WTC11 (cell line): ENCODE measurements at places on chromosomes 1 and 21. TPM values are rescaled to one million over a fixed set of nuclear protein-coding genes. Genes with fewer than 3 reads are reported as not detected.
A peak's percentile ranks its signal among the peaks of the same experiment; 100 is the strongest.

The FHAD1 gene
- 2.6 to 3.0 TPM (median 2.9 TPM) in 3 replicates for total RNA-seq

DNA sequence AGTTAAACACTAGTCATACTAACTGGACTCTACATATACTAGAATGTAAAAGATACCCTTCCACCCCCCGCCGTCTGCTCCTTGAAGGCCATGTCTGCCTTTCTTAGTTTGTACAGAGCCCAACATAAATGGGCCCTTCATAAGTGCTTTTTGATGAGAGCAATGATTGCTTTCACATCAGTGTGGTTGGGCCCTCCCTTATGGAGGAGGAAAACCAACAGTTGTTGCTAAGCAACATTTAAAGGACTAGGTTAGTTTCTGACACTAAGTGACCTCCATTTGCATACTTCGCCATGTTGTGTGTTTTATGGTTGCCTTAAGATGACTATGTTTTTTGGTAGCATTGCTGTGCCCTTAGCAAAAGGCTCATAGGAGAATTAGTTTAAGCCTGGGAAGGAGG lies 182.0 kb upstream of the SGIP1 start:
- DNase-seq = no peak
- no peak overlapping the region for H3K4me3 ChIP-seq
- no peaks in the 10 kb centered on the region for H3K27me3 ChIP-seq
- H3K4me1 ChIP-seq = peaks cover 89% of the 10 kb centered on the region
- H3K36me3 ChIP-seq = no peaks in the 10 kb centered on the region

The KPNA6 gene
- 91.2 to 104 TPM (median 94.0 TPM) in 3 replicates for total RNA-seq

DNA sequence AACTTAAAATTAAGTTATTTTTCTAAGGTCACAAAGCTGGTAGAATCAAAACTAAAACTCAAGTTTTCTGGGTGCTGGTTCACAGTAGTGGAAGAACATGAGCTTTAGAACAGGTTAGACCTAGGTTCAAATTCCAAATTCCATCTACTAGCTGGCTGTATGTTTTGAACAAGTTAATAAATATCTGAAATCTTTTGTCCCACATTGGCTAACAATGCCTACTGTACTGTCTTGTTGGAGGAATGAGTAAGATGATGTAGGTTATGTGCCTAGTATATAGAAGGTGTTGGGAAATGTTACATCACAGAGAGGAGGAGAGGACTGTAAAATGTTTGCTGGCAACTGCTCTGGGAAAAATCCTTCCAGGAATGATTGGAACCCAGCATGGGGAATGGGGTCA lies 14.0 kb upstream of the CD247 start:
- peak overlapping the region; percentile 6; the same call in 1 of the 2 replicates for H3K27ac ChIP-seq
- no peaks in the 10 kb centered on the region for H3K36me3 ChIP-seq
- H3K4me3 ChIP-seq = no peak overlapping the region
- H3K4me1 ChIP-seq = 0 out of 2 replicates have a peak, but pooled peaks cover 2% of the 10 kb centered on the region
- H3K27me3 ChIP-seq = peaks cover 2% of the 10 kb centered on the region; the same call in 1 of the 2 replicates

GRCh38 chr1:16173447-16174260 lies 17.8 kb upstream of the EPHA2 start:
- H3K36me3 ChIP-seq = no peaks in the 10 kb centered on the region
- H3K4me3 ChIP-seq = no peak overlapping the region
- H3K27ac ChIP-seq = no peak overlapping the region
- H3K4me1 ChIP-seq = peaks cover 16% of the 10 kb centered on the region
- H3K27me3 ChIP-seq = no peaks in the 10 kb centered on the region

DNA sequence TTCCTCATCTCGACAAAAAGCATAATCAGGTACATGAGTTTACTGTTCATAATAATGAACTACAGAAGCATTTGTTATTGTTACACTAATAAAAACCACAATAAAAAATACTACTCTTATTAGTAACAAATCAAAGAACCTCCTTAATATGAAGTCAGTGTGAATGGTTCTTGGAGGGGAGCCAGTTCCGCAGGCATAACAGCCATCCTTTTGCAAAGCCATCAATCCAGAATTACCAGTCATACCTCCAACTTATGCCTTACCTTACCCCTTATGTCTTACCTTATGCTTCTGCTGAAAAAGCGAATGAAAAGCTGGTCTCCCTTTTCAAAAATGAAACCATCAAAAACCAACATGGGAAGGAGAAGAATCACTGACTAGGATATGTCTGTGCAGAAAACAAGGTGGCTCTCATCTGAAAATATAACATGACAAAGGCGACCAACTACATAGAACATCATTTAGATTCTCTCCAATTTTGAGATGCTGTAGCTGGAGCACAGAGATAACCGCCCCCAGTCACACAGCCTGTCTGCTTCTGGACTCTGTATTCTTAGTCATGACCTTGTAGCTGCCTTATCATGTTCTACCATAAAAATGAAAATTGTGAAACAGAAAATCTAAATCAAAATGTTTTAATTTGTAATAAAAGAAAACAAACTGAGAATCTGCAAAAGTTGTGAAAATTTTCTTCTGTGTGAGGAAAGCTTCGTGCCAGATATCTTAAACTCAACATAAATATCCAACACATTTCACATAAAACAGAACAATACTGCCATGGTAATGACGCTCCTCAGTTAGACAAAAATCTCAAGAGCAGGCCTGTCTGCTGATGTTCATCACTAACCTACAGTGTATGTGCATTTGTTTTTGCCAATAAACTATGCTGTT lies 438.2 kb downstream of the SMYD3 start:
- H3K27ac ChIP-seq = no peak overlapping the region
- no peaks in the 10 kb centered on the region for H3K36me3 ChIP-seq
- DNase-seq = no peak
- peaks cover 52% of the 10 kb centered on the region for H3K4me1 ChIP-seq
- peaks cover 72% of the 10 kb centered on the region for H3K27me3 ChIP-seq

DNA sequence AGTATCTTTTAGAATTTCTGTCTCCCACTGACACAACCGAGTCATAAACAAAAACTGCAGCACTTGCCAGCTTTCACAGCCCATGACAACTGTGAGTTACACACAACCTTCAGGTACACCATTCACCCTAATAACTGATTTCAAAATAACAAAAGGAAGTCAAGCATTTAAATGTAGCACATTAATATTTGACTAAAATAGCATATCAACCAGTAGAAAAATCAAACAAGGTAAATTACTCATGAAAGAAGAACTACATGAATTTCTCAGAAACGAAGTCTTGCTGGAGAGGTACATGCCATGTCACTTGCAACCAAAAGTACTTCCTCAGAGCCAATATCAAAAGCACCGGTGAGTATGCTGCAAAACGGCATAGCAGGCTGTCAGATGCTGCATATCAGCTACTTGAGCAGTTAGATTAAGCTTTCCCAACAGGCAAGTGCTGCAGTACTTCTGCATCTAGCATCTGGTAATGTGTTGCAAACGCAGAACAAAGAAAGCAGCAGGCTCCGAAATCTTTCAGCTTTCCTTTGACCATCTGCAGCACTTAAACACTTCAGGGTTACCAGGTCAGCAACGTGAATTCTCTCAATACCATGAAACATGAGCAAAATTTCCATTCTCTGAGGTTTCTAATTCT lies 223.2 kb downstream of the SMYD3 start:
- H3K27me3 ChIP-seq = no peaks in the 10 kb centered on the region
- no peak overlapping the region for H3K4me3 ChIP-seq
- no peak for DNase-seq
- peaks cover 5% of the 10 kb centered on the region; the same call in 1 of the 2 replicates for H3K36me3 ChIP-seq
- 0 out of 2 replicates have a peak overlapping the region, but pooled peaks have one; percentile 26 for H3K27ac ChIP-seq

The MYBPHL gene
- 0.23 to 1.2 TPM (median 0.94 TPM) in 3 replicates for total RNA-seq

GRCh38 chr1:55073187-55073916 lies 34.0 kb downstream of the PCSK9 start:
- H3K27me3 ChIP-seq = no peaks in the 10 kb centered on the region
- no peak overlapping the region for H3K27ac ChIP-seq

- no peak overlapping the region for H3K27ac ChIP-seq
- H3K36me3 ChIP-seq = no peaks in the 10 kb centered on the region
- DNase-seq = peak; percentile 68
- no peaks in the 10 kb centered on the region; the same call in 1 of the 2 replicates for H3K27me3 ChIP-seq
- peaks cover 78% of the 10 kb centered on the region for H3K4me1 ChIP-seq
Observed at GRCh38 chr1:205354259-205355074, 2.3 kb downstream of the KLHDC8A start.

- DNase-seq = no peak
- H3K4me1 ChIP-seq = peaks cover 29% of the 10 kb centered on the region
- H3K36me3 ChIP-seq = peaks cover 7% of the 10 kb centered on the region
- H3K27me3 ChIP-seq = no peaks in the 10 kb centered on the region
- peak overlapping the region; percentile 80 for H3K4me3 ChIP-seq
- peak overlapping the region; percentile 45 for H3K27ac ChIP-seq
Observed at GRCh38 chr1:109089242-109090015, 1.1 kb upstream of the TMEM167B start.

DNA sequence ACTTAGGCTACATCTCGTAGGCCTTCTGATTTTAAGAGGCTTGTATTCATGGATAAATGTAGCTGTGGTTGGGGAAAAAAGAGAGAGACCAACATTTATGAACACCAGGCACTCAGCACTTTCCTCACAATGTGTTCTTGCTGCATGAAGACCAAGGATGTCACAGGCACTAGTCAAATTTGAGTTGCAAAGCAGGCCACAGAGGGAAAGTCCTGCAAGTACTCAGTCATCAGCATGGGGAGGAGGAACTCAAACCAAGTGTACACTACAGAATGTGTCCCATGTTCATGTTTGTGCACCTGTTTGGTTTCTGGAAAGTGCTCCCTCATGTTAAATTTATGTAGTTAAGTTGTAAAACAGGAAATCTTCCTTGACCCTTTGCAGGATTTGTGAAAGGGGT lies 8.7 kb upstream of the MAP3K7CL start:
- H3K4me1 ChIP-seq = peaks cover 8% of the 10 kb centered on the region
- DNase-seq = no peak
- H3K27ac ChIP-seq = no peak overlapping the region
- no peaks in the 10 kb centered on the region for H3K36me3 ChIP-seq
- no peak overlapping the region for H3K4me3 ChIP-seq

DNA sequence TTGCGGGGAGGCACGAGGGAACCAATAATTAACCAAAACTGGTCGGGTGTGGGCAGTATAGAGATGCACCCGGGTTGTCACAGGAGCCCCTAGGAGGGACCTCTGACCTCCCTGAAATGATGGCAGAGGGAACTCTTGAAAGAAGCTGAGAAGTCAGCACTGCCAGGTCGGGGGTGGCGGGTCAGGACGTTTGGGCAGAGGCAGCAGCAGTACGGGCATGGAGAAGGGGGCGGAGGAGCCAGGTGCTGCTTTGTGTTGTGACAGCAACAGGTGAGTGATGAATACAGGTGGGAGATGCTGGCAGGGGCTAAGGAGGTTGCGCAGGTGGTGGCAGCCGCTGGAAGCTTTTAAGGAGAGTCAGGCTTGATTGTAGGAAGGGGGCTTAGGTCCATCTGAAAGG lies 11.7 kb downstream of the TNFRSF1B start:
- H3K4me1 ChIP-seq = peaks cover 30% of the 10 kb centered on the region
- H3K4me3 ChIP-seq = no peak overlapping the region
- no peaks in the 10 kb centered on the region for H3K36me3 ChIP-seq

The OR2T35 gene
- not detected in 3 replicates for total RNA-seq

The OR2AK2 gene
- total RNA-seq = not detected in 3 replicates

DNA sequence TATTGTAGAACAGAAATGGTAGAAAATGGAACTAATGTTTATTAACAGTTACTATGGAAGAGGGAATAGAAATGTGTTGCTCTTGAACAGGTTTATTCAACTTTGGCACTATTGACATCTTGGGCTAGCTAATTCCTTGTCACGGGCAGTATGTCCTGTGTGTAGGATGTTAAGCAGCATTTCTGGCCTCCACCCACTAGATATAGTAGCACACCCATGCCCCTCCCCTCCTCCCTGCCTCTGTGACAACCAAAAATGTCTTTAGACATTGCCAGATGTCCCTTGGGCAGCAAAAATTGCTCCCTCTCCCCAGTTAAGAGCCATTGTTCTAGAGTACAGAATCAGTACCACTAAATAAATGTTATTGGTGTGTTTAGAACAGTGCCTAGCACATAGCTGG lies 91.4 kb upstream of the TPTE start:
- H3K36me3 ChIP-seq = peaks cover 9% of the 10 kb centered on the region
- DNase-seq = no peak
- H3K27me3 ChIP-seq = no peaks in the 10 kb centered on the region
- no peak overlapping the region for H3K27ac ChIP-seq

The SPRR2E gene
- total RNA-seq = not detected in 3 replicates

DNA sequence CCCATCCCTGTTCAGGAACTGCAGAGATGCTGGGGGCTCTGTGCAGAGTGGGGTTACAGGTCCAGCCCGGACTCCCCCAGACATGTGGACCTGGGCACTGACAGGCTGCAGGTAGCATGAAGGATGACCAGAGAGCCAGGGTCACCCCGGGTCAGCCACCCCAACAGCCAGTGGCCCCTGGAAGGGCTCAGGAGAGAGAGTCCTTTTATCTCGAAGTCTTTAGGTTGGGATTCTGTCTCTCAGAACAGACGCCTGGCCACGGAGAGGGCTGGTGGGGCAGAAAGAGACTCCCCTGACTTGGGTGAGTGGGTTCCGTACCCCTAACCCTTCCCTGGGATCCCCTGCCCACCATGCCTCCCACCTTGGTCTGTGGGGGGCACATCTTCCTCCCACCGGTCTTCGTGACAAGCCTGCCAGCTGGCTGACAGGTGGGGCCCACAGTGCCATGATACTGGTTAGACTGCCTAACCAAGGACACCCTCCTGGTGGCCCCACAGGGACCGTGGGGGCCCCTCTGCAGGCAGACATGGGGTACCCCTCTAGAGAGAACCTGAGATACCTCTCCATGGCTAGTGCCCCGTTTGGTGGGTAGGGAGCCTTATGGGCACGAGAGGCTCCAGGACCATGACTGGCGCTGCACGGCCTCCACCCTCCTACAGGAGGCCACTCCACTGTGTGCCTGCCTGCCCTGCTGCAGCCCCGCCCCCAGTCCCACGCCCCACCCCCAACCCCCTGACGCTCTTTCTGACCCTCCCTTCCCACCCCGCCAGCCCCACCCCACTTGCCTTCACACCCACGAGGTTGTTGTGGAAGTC lies 24.2 kb downstream of the WNT9A start:
- H3K4me3 ChIP-seq = no peak overlapping the region
- H3K27ac ChIP-seq = no peak overlapping the region
- H3K36me3 ChIP-seq = no peaks in the 10 kb centered on the region

DNA sequence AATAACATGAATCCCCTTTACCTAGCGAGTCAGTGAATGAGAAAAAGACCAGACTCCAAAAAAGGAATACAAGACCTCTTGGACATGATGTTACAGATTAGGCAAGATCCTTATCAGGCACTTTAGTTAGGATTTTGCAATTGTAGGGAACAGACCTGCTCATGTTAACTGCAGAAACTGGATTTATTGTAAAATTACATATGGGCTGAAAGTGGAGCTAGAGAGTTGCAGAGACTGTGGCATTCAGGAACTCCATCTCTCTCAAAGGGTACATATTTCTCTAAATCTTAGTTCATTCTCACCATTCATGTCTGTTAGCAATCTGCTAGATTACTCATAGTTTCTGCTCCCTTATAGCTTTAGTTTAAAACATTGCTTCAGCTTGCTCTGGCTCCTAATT lies 142.2 kb downstream of the PAPPA2 start:
- H3K36me3 ChIP-seq = no peaks in the 10 kb centered on the region
- H3K27ac ChIP-seq = no peak overlapping the region
- DNase-seq = no peak
- no peaks in the 10 kb centered on the region for H3K27me3 ChIP-seq
- no peaks in the 10 kb centered on the region for H3K4me1 ChIP-seq

- no peak overlapping the region for H3K27ac ChIP-seq
- no peak overlapping the region for H3K4me3 ChIP-seq
- no peak for DNase-seq
- peaks cover 18% of the 10 kb centered on the region for H3K4me1 ChIP-seq
- H3K27me3 ChIP-seq = no peaks in the 10 kb centered on the region
- H3K36me3 ChIP-seq = peaks cover 3% of the 10 kb centered on the region; the same call in 1 of the 2 replicates
Observed at GRCh38 chr1:25447547-25447946, 16.9 kb downstream of the MACO1 start.
